ENCODE measurements at places on chromosomes 1 and 21.

DNA sequence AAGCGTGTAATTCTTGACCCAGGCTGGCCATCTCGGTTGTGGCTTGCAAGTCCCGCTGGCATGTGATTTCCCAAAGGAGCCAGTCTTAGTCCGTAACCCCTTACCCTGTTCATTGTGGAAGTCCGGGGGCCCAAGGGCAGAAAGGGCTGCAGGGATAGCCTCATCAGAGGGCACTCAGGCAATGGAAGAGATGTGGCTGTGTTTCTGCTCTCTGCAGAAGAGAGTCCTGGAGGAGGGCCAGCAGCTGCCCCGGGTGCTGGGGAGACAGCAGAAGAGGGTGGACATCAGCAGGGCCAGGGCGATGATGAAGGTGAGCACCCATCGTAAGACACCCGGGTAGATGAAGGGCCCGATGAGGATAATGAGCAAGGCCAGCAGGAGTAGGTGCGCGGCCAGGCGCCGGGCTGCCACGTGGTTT, 830 bp downstream of the RNF186 start:
- no peak for DNase-seq

DNA sequence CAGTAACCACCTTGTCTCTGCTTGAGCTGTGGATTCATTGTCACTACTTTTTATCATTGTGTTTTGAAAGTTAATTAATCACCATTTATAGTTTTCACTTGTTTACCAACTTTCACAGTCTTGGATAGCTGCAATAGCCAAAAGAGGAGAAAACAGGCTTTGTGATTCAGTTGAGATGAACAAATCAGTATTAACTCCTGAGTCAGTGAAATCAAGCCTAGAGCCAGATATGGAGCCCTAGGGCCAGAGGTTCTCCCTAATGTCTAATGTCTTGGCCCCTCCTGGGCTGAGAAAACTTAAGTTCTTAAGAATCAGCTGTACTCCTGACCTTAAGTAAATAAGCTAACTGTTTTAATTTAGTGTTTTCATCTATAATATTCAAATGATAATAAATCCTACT, 228.8 kb downstream of the DNM3 start:
- no peak for DNase-seq

DNA sequence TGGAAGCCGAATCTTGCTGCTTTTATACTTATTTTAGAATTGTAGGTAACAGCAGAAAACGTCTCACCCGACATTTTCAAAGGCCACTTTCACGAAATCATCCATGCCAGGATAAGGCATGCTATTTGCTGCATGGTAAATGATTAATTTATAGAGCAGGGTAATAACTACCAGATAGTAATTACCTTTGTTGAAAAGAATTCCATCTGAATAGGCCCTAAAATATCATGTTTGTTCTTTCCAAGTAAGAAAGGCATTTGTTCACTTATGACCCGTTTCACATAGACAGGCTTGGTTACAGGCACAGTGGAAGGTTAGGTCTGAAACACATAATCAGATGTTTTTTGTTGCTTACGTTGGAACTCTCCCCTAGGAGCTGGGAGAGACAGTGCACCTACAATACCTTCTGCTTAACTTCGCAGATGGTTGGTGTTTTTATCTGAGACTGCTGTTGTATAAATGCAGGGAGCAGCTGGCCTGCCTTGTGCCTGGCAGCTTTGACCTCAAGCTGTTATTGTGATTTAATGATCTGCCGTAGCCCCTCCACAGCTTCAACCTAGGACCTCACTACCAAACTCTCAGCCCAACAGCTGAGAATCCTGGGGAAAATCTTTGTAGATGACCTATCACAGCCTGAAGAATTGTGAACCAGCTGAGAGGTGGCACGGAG, 1.6 kb downstream of the SLC44A3 start:
- no peak for DNase-seq

- DNase-seq, result no peak
Measured at GRCh38 chr1:93483200-93483599, 35.3 kb downstream of the FNBP1L start.

- no peak for DNase-seq
Measured at GRCh38 chr1:182235604-182235951, 156.0 kb downstream of the GLUL start.

DNA sequence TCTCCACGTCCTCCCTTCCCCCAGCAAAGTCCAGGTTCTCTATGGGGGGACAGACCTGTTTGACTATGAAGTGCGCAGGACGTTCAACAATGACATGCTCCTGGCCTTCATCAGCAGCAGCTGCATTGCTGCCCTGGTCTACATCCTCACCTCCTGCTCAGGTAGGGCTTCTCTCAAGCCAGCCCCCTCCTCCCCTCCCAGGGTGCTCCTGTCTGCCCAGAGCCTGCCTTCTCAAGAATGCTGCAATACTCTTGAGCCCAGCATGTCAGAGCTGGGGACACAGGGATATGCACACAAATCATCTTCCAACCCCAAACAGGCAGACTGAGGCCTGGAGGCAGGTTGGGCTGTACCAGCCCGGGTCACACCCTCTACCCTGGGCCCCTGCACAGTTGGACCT, 35.4 kb downstream of the DISP3 start:
- DNase-seq, result no peak
